CD4-positive, alpha-beta T cell treated with Interleukin-1 beta for 1 hour (primary cell): ENCODE measurements at places on chromosomes 7 and 10.

DNA sequence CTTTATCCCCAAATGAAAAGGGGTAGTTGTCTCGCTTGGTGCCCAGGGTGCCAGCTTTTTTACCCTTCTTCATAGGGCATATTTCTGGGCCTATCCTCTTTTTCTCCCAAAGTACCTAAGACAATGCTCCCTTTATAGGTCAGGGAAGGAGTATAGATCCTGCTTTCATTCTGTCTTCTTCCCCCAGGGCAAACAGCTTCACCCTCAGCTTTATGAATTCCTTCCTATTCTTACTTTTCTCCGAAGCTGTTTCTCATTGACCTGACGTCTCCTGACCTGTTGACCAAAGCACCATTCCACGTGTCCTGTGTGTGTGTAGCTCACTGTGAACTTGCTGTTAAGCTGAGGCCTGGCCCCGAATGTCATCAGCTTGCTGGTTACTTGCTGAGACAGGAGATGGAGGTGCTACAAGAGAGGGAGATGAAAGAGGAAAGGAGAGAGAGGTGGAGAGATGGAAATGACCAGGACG, 48.9 kb downstream of the PYROXD2 start:
- no peak for DNase-seq

GRCh38 chr10:27526242-27526641, 22.1 kb downstream of the RAB18 start:
- DNase-seq = no peak

DNA sequence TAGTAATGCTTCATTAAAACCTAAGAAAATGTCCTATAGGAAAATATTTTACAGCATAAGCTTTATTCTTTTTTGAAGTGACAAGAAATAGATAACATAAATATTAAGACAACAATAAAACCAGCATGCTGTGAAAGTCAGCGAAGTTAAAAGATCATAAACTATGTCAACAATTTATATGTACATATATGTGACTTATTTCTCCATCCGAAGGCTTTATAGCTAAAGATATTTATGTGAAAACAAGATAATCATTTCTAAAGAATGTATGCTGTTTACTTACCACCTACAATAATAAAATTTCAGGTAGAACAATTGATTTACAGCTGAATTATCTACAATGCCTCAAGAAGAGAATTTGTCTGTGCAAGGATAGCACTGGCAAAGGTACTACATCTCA, 283.4 kb downstream of the CRPPA start:
- DNase-seq = no peak

DNA sequence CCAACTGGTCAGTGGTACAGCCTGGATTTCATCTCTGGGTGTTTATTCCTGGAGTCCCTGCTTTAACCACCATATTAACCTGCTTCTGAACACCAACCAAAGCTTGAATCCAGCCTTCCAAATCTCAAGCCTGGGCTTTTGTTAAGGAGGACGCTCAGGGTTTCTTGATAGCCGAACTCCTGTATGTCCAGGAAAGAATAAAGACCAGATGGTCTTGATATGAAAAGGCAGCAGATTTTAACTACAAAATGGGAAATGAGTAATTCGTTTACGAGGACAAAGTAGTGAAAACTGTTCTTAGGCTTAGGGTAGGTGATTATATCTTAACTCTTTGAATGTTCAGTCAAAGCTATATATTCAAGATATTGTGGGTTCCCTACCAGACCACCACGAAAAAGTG, 129.1 kb upstream of the INSYN2A start:
- no peak for DNase-seq

- no peak for DNase-seq
Measured at GRCh38 chr10:80700760-80701444, 163.2 kb downstream of the SH2D4B start.

- DNase-seq = no peak
Measured at GRCh38 chr10:119863951-119864565, 8.6 kb downstream of the MCMBP start.

GRCh38 chr7:50423860-50424259, 26.3 kb downstream of the FIGNL1 start:
- DNase-seq = no peak

GRCh38 chr10:67794256-67794655, 43.7 kb downstream of the DNAJC12 start:
- no peak for DNase-seq
